ENCODE measurements at places on chromosomes 11 and 22. TPM values are rescaled to one million over a fixed set of nuclear protein-coding genes. Genes with fewer than 3 reads are reported as not detected.

The MFNG gene
- total RNA-seq = 10.0 TPM

The APOBEC3G gene
- total RNA-seq = 3.0 TPM

The ARRB1 gene
- 18.2 TPM for total RNA-seq

The CALCB gene
- total RNA-seq = not detected

The OR2AG1 gene
- not detected for total RNA-seq

The FOLR2 gene
- 28.3 TPM for total RNA-seq

The DNAJB7 gene
- total RNA-seq = not detected

The OR2D2 gene
- total RNA-seq = not detected

The PAX6 gene
- not detected for total RNA-seq

The BDNF gene
- 0.06 TPM for total RNA-seq

The PGGHG gene
- total RNA-seq = 11.6 TPM

The ARHGAP8 gene
- total RNA-seq = 1.0 TPM

The TMEM191B gene
- total RNA-seq = 1.1 TPM

The SYT8 gene
- total RNA-seq = not detected

The CCDC88B gene
- 10.6 TPM for total RNA-seq

The TRIM66 gene
- 4.6 TPM for total RNA-seq

The KCNC1 gene
- not detected for total RNA-seq

The ZNF202 gene
- total RNA-seq = 4.0 TPM

The FOLR3 gene
- total RNA-seq = not detected

The FOLR1 gene
- not detected for total RNA-seq

The ACTN3 gene
- not detected for total RNA-seq

The OR8G5 gene
- total RNA-seq = not detected

The FAM180B gene
- not detected for total RNA-seq

The TSSK2 gene
- total RNA-seq = not detected

The MS4A3 gene
- not detected for total RNA-seq

The BEST1 gene
- total RNA-seq = 1.7 TPM

The TNNT3 gene
- not detected for total RNA-seq

The SYCE3 gene
- 4.7 TPM for total RNA-seq

The PATE4 gene
- not detected for total RNA-seq

The KCNE3 gene
- 2.3 TPM for total RNA-seq

The MRGPRF gene
- total RNA-seq = 2.0 TPM

The SCGB1C1 gene
- total RNA-seq = not detected

Data from right lobe of liver (tissue), 6 donors.